ENCODE measurements at places on chromosomes 5 and 9.

DNA sequence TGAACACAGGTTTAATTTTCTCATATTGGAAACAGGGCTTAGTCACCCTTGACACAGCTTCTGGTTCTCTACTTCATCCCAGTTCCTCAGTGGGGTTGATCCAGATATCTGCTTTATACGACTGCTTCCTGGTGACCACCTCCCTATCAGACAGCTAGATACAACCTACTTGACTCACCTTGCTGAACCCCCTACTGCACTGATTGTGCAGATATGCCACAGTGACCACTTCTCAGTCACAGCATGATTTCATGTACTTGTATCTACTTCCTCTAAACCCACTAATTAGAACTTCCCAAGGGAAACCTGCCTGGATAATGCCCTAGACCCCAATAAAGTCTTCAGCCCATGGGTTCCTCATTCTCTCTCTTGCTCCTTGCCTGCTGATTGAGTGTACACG is 18.4 kb upstream of the RFK start:
- no peak for DNase-seq

- DNase-seq: no peak
Measured at GRCh38 chr9:136646827-136647711, 15.6 kb upstream of the EGFL7 start.

- no peak for DNase-seq
Measured at GRCh38 chr5:143343042-143343441, 60.4 kb downstream of the NR3C1 start.

GRCh38 chr5:103519550-103519949 is 43.0 kb downstream of the NUDT12 start:
- no peak for DNase-seq

GRCh38 chr5:107671742-107672210 is 1.0 kb upstream of the EFNA5 start:
- no peak for DNase-seq

- DNase-seq: no peak
Measured at GRCh38 chr9:121696930-121697329, 45.5 kb downstream of the DAB2IP start.

- DNase-seq: no peak
Measured at GRCh38 chr5:8394965-8395364, 526.0 kb downstream of the MTRR start.

- DNase-seq: no peak
Measured at GRCh38 chr5:36717131-36717695, 110.8 kb downstream of the SLC1A3 start.

GRCh38 chr9:23731353-23731752 is 94.7 kb downstream of the ELAVL2 start:
- DNase-seq: no peak

GRCh38 chr9:35229779-35230143 is 68.0 kb downstream of the UNC13B start:
- DNase-seq: no peak

DNA sequence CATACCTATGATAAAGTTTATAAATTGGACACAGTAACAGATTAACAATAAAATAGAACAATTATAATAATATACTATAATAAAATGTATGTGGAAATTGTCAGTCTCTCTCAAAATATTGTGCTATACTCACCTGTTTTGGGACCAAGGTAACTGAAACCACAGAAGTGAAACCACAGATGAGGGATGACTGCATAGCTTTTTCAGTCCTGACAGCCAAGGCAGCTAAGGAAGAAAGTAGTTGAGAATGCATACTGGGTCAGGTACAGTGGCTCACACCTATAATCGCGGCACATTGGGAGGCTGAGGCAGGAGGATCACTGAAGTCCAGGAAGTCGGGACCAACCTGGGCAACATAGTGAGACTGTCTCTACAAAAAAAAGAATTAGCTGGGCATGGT is 8.9 kb downstream of the SRP19 start:
- no peak for DNase-seq

DNA sequence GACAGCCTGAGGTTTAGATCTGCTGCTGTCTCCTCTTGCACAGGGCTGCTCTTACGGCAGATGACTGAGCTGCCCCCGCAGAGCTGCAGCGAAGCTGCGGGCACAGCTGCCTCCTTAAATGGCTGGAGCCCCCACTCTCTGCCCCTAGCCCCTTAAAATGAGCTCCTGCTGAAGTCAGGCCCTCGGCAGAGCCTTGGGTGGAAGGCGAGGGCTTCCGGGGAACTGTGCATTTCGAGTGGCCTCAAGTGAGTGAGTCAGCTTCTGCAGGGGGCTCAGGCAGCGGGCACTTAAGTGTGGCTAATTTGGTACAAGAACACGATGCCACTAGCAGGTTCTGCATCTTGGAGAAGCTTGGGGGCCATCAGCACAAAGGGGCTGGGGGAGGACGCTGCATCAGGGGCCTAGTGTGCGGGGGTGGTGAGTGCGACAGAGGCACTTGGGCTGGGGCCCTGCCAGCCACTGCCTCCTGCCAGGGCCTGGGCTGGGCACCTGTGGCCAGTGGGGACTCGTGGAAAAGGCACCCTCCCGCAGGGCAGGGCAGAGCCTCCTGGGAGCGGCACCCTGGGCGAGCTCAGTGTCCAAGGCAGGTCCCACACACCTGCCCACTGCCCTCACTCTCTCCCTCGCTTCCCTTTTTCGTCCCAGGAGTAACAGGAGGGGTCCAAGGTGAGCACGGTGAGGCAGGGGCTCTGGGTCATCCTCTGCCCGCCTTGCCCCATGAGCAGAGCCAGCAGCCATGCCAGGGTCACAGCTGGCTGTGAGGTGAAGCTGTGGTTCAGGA is 28.8 kb upstream of the RNU6ATAC start:
- no peak for DNase-seq

DNA sequence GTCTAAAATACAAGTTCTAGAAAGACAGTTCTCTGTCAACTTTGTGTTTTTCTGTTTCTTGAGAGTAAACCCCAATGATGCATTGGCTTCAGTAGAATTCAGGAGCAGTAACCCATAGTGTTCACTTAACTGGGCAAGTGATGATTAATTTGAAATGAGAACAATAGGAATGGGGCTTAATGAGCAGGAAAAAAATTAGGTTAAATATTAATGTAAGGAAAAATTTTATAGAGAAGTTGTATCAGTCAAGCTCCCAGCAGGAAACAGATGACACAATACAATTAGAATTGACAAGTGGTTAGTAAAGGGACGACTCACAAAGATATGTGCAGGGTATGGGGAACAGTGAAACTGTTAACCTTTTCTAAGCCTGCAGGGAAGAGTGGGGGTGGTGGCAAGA is 38.2 kb downstream of the ENTREP1 start:
- no peak for DNase-seq

- DNase-seq: no peak
Measured at GRCh38 chr5:10730043-10730351, 31.0 kb downstream of the DAP start.

GRCh38 chr5:135263022-135263668 is 135.9 kb downstream of the MACROH2A1 start:
- DNase-seq: no peak

- no peak for DNase-seq
Measured at GRCh38 chr5:158611581-158611980, 488.1 kb downstream of the EBF1 start.

DNA sequence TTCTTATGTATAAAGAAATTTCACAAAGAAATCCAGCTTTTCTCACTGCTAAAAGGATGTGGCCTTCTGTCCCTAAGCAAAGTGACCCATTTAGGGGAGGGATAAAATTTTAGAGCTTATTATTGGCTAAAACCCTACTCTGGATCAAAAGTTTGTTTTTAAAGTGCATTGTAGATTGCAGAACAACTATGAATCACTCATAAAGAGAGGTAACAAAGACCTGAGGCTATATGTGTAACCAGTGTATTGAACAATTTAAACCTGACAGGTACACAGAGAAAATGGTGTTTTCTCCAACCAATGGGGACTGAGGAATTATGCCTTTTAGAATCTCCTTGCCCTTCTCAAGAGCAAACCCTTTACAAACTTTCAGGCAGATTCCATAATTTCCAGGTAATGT is 86.6 kb downstream of the MUSK start:
- DNase-seq: no peak

DNA sequence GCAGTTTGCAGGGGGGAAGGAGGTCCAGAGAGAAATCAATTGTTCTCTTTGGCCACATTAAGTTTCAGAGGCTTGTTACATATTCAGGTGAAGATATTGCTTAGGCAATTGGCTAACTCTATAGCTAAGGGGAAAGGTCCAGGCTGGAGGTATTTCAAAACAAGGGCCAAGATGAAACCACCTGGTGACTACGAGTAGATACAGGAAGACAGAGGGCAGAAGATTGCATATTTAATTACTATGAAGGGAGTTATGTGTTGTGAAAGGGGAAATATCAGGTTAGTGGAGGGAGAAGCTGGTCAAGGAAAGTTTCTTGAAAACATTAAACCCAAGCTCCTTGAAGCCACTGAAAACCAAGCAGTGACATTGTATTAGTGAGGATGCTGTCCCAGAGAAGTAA is 1.9 kb upstream of the RAD23B start:
- DNase-seq: no peak

DNA sequence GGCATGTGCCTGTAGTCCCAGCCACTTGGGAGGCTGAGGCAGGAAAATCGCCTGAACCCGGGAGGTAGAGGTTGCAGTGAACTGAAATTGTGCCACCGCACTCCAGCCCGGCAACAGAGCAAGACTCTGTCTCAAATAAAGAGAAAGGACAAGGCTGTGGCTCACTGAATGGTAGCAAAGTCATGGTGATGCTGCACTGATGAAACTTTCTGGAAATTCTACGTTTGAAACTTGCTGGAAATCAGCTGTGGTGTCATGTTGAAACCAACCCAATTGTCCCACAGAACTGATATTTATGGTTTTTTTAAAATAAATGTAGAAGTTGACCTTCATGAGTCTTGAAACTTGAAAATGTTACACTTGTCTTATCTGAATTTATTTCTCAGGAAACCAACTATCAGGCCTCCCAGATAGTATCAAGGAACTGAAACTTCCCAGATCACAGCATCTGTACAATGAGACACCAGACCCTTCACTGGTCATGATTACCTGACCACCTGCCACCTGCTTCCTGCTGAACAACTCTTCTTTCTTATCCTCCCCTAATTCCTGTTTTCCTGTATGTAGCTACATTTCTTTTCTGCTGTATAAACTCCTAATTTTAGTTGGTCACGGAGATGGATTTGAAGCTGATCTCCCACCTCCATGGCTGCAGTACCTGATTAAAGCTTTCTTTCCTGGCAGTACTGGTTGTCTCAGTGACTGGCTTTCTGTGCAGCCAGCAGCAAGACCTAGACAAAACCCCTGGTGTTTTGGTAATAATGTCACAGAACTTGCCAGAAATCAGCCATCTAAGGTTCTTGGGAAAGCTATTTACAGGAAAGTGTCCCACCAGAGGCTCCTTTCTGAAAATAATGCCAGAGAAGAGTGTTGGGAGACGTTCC is 5.6 kb upstream of the TBC1D13 start:
- no peak for DNase-seq

DNA sequence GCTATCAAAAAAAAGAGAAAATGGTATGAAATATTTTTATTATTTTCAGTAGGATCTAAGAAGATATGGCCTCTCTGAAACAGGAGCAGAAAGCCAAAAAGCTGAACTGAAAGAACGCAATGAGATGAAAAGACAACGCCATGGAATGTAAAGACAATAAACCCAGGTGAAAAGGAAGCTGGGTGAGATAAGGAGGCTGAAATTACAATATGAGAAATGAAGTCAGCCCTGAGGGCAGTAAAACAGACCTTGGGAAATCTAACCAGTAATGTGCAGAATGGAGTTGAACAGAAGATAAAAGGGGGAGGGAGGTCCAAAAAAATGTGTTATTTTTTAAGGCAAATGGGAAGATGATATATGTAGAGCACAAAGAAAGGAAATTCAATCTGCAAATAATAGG is 265.3 kb downstream of the ENC1 start:
- no peak for DNase-seq

- no peak for DNase-seq
Measured at GRCh38 chr5:2196989-2197619, 314.4 kb upstream of the IRX4 start.

GRCh38 chr9:135961811-135962695 is 880 bp upstream of the UBAC1 start:
- DNase-seq: no peak

GRCh38 chr5:169893010-169893409 is 87.3 kb downstream of the INSYN2B start:
- DNase-seq: no peak

- DNase-seq: no peak
Measured at GRCh38 chr5:35058374-35058788, 10.6 kb upstream of the AGXT2 start.

GRCh38 chr5:138869763-138870500 is 5.2 kb downstream of the LRRTM2 start:
- peak; percentile 1 for DNase-seq

GRCh38 chr9:4289411-4290326 is 10.2 kb downstream of the GLIS3 start:
- DNase-seq: no peak

- no peak for DNase-seq
Measured at GRCh38 chr9:91951944-91952520, 2.0 kb upstream of the ROR2 start.

- no peak for DNase-seq
Measured at GRCh38 chr9:27303219-27303618, 6.3 kb upstream of the EQTN start.

DNA sequence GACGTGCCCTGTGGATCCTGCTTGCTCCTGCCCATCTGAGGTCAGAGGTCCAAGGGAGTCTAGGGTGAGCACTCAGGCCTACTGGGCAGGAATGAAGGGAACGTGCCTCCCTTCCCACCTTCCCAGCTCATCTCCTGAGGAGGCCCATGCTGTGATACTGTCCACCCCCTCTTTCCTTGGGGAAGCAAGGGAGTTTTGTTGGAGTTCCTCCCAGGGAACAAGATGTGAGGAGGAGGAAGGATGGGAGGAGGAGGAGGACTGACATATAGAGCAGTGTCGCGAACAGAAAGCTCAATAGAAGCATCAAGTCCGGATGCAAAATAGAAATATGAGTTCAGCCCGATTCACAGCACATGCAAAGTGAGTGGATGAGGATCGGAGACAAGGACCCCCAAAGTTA is 41.0 kb downstream of the SLC6A7 start:
- DNase-seq: no peak

DNA sequence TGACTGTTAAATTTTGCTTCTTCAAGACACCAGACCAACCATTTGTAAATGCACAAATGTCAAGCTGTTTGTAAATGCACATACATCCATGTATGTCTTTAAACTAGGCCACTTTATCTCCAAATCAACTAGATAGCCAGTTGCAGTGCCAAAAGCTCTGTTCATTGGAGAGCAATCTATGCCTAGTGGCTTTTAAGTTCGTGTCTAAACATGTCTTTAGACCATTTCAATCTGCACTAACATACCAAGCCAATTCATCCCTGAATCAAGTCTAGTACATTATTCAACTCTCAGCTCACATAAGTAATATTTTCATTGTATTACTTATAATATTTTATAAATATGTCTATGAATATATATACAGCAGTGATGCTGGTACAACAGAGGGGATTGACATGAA is 985.9 kb downstream of the CDH18 start:
- DNase-seq: no peak

GRCh38 chr5:124643336-124643735 is 103.1 kb downstream of the ZNF608 start:
- no peak for DNase-seq

- no peak for DNase-seq
Measured at GRCh38 chr5:2877522-2877921, 126.0 kb upstream of the IRX2 start.

GRCh38 chr9:114656301-114656700 is 1.3 kb downstream of the TEX53 start:
- DNase-seq: no peak
